ENCODE measurements at places on chromosomes 11 and 22.
A peak's percentile ranks its signal among the peaks of the same experiment; 100 is the strongest.

GRCh38 chr11:101577461-101577860 is 6.3 kb downstream of the TRPC6 start:
- no peak for DNase-seq

- DNase-seq, result peak; percentile 10
Observed at GRCh38 chr11:68383976-68384501, 71.6 kb downstream of the LRP5 start.

DNA sequence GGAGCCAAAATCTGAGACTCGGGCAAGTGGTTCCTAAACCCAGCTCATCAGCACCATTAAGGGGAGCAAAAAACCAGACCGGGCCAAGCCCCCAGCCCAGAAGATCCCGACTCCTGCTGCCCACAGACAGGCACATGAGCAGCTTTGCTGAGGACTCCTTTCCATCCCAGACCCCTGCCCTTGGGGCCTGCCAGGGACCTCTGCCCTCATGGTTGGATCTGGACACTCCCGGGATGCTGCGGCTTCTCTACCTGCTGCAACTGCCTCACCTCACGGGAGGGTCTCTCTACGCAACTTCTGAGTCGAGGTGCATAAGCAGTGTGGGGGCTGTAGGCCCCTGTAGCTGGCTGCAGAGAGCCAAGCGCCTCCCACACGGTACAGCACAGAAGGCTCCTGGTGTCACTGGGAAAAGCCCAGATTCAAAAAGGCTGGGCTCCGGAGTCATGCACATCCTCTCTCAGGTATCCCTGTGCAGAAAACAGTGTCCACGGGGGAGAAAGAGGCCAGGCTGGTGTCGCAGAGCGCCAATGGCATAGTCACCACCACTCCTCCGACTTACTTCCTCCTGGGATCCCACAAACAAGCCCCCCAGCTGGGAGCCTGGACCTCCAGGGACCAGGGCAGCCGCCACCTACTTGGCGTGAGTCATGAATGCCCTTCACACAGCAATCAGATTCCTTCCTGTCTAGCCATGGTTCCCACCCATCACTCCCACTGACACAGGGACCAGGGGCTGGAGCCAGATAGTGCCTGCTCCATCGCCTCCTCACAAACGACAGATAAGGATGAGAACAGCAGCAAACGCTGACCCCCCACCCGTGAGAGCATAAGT is 122.1 kb downstream of the BCR start:
- DNase-seq, result no peak

- no peak for DNase-seq
Observed at GRCh38 chr11:45212566-45213315, 66.3 kb downstream of the PRDM11 start.

DNA sequence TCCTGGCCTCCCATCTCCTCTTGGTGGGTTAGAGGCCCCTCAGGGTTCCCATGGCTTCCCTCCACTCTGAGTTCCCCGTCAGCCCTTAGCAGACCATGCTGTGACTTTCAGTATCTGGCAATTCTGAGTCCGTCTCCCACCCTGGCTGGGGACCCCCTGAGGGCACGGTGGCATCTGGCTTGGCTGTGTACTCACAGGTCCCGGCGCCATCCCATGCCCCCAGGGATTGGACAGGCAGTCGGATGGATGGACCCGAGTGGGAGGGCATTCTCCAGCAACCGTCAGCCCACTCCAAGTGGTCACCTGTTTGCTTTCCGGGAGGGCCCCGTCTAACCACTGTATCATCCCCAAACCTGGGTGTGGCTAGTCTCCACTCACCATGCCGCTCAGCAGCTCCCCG is 24.0 kb upstream of the ABCC8 start:
- no peak for DNase-seq

DNA sequence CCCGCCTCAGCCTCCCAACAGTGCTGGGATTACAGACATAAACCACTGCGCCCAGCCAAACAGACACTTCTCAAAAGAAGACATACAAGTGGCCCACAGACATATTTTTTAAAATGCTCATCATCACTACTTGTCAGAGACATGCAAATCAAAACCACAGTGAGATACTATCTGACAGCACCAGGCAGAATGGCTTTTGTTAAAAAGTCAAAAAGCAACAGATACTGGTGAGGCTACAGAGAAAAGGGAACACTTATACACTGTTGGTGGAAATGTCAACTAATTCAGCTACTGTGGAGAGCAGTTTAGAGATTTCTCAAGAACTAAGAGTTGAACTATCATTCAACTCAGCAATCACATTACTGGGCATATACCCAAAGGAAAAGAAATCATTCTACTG is 67.0 kb downstream of the ARHGAP20 start:
- no peak for DNase-seq

- DNase-seq, result no peak
Observed at GRCh38 chr11:44083433-44083832, 12.0 kb upstream of the EXT2 start.

- DNase-seq, result no peak
Observed at GRCh38 chr22:46797355-46797754, 34.9 kb downstream of the TBC1D22A start.

DNA sequence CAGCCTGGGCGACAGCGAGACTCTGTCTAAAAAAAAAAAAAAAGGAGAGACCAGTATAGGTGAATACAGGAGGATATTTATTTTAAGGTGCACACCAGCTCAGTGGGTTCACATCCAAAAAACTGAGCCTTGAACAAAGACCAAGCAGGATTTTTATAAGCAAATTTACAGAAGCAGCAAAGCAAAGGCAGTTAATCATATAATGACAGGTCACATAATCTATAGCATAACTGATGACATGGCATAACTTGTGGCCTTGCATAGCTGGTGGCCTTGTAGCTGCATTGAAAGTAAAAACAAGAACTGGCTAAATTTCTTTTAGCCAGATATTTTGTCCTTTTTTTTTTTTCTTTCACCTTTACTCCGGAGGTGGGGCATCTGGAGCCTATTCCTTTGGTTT is 2.7 kb upstream of the PLAAT3 start:
- no peak for DNase-seq

- DNase-seq, result no peak
Observed at GRCh38 chr11:111225881-111226280, 19.6 kb upstream of the POU2AF2 start.

GRCh38 chr11:86370922-86371594 is 3.6 kb upstream of the CCDC81 start:
- no peak for DNase-seq

DNA sequence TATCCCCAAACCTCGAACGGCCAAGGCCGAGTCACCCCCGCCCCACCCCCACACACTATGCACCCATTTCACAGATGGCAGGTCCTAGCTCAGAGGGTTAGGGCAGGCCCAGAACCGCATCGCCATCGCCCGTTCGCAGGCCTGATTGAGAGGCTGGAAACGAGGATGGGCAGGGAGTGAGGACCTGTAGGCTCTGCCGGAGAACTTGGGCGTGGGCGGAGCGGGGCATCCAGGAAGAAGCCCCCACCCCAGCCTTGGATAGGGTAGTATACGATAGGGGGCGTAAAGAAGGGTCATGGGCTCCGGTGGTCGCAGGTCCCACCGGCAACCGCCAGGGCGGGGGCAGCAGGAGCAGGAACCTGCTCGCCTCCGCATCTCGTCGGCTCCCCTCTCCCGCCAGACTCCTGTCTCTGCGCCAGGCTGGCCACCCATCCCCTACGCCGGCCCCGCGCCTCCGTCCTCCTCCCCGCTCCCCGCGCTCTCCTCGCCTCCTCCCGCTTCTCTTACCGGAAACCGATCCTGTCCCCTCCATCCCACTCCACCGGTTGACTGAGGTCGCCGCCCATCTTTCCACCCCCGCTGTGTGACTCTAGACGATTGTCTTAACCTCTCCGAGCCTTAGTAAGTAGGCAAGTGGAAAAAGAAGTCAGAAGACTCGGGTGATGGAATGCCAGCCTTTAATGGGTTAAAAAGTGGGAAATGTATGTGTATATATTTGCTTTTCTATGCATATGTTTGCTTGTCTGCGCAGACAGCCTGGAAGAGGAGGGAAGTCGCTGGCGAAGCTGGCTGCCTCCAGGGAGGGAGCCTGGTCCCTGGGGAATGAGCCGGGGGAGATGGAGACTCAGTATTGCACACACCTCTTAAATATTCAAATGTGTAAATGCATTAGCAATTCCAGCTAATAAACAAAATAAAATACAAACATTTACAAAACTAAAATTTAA is 52.8 kb downstream of the CYTH4 start:
- DNase-seq, result no peak
